ENCODE measurements at places on chromosomes 7 and 10. TPM values are rescaled to one million over a fixed set of nuclear protein-coding genes. Genes with fewer than 3 reads are reported as not detected.

GRCh38 chr10:121244818-121245217 lies 353.4 kb downstream of the FGFR2 start:
- no peaks in the 10 kb centered on the region for H3K27me3 ChIP-seq
- H3K4me1 ChIP-seq, result peaks cover 5% of the 10 kb centered on the region
- no peak overlapping the region for H3K27ac ChIP-seq
- H3K4me3 ChIP-seq, result no peak overlapping the region
- no peak for DNase-seq

GRCh38 chr10:2509081-2509531 lies 558.2 kb upstream of the PFKP start:
- H3K36me3 ChIP-seq, result no peaks in the 10 kb centered on the region
- no peaks in the 10 kb centered on the region for H3K27me3 ChIP-seq
- H3K4me1 ChIP-seq, result no peaks in the 10 kb centered on the region
- no peak overlapping the region for H3K27ac ChIP-seq
- DNase-seq, result no peak
- no peak overlapping the region for H3K4me3 ChIP-seq

- no peaks in the 10 kb centered on the region for H3K27me3 ChIP-seq
- no peaks in the 10 kb centered on the region for H3K36me3 ChIP-seq
- peaks cover 3% of the 10 kb centered on the region for H3K4me1 ChIP-seq
- no peak overlapping the region for H3K4me3 ChIP-seq
- no peak for DNase-seq
These were observed 64.4 kb downstream of the DNAJB9 start for GRCh38 chr7:108634036-108634435.

DNA sequence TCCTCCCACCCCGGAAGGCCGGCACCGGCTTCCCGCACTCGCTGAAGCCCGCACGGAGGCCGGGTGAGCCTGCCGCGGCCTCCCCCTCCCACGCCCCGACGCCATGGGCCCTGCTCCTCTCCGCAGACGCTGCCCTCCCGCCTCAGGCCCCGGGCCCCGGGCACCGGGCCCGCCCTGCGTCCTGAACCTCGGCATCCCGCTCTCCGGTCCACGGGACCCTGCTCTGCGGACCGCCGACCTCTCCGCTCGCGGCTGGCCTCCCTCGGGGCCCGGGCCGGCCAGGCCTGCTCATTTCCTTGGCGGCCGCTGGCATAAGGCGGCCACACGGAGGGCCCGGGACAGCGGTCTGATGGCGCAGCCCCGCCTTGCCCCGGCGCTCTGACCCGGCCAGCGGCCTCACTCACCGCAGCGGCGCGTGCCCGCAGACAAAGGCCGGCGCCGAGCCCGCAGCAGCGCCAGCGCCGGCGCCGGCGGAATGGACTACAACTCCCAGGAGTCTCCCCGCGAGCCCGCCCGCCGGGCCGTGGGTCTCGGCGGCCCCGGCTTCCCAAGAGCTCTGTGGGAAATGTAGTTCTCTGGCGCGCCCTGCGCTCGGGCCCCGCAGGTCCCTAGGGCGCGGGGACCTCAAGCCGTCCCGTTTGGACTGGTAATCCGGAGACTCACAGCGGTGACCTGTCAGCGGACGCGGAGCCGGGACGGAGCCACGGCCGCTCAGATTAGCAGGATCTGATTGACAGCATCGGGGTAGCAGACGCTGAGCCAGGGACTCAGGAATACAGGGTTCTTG lies at the start of gene ZNF32:
Gene ZNF32, minus strand, starts transcription at position 484 of the 787 bp plus-strand sequence. CDS start 2,748 bp downstream, outside the sequence.
- no peaks in the 10 kb centered on the region for H3K27me3 ChIP-seq
- peak; percentile 84 for DNase-seq
- peaks cover 16% of the 10 kb centered on the region for H3K4me1 ChIP-seq
- peaks cover 11% of the 10 kb centered on the region for H3K36me3 ChIP-seq
- H3K4me3 ChIP-seq, result peak within 1 kb of the TSS; percentile 73

DNA sequence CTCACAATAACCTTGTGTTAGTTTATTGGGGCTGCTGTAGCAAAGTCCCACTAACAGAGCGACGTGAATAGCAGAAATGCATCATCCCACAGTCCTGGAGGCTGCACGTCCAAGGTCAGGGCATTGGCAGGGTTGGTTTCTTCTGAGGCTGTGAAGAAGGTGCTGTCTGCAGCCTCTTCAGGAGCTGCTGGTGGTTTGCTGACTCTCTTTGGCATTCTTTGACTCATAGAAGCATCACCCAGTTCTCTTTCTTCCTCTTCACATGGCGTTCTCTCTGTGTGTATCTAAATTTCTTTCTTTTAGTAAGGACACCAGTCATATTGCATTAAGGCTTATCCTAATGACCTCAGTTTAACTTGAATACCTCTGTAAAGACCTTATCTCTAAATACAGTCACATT lies 428.4 kb upstream of the KLF6 start:
- H3K4me3 ChIP-seq, result no peak overlapping the region
- H3K4me1 ChIP-seq, result no peaks in the 10 kb centered on the region

GRCh38 chr7:2757361-2757903 lies 69.4 kb downstream of the AMZ1 start:
- no peak overlapping the region for H3K27ac ChIP-seq
- no peaks in the 10 kb centered on the region for H3K4me1 ChIP-seq

DNA sequence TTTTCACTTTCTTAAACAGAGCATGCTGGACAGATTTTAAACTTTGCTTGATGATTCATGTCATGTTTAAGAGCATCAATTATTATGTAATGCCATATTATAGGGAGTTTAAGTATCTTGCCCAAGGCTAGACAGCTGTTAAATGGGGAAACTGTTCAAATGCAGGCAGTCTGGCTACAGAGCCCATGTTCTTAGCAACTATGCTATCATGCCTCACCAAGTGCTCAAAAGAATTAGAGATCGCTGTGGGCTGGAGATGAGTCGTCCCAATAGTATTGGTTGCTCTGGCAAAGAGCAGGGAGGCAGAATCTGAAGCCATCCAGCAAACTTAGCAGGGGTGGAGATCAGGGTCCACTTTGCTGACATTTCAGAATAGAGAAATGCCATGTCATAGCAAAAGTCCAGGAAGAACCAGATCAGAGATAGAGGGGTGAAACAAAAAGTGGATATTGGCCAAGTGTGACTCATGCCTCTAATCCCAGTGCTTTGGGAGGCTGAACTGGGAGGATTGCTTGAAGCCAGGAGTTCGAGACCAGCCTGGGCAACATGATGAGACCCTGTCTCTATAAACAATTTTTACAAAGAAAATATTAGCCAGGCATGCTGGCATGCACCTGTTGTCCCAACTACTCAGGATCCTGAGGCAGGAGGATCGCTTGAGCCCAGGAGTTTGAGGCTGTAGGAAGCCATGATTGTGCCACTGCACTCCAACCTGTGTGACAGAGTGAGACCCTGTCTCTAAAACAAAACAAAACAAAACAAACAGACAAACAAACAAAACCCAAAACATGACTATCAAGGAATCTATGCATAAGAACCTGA lies 57.8 kb downstream of the BAMBI start:
- no peaks in the 10 kb centered on the region for H3K4me1 ChIP-seq
- H3K27ac ChIP-seq, result no peak overlapping the region
- H3K36me3 ChIP-seq, result no peaks in the 10 kb centered on the region
- no peaks in the 10 kb centered on the region for H3K27me3 ChIP-seq
- DNase-seq, result no peak
- H3K4me3 ChIP-seq, result no peak overlapping the region

HHEX gene
- total RNA-seq, result 37.9 TPM

ITPRID1 gene
- total RNA-seq, result not detected

All from body of pancreas (tissue), 4 donors.